NCI-H187 treated with DMSO at 0.1 percent for 48 hours (cell line): ENCODE measurements at places on chromosomes 13 and 19.

- no peak for DNase-seq
These were observed 8.8 kb downstream of the ZNF211 start for GRCh38 chr19:57641715-57642234.

DNA sequence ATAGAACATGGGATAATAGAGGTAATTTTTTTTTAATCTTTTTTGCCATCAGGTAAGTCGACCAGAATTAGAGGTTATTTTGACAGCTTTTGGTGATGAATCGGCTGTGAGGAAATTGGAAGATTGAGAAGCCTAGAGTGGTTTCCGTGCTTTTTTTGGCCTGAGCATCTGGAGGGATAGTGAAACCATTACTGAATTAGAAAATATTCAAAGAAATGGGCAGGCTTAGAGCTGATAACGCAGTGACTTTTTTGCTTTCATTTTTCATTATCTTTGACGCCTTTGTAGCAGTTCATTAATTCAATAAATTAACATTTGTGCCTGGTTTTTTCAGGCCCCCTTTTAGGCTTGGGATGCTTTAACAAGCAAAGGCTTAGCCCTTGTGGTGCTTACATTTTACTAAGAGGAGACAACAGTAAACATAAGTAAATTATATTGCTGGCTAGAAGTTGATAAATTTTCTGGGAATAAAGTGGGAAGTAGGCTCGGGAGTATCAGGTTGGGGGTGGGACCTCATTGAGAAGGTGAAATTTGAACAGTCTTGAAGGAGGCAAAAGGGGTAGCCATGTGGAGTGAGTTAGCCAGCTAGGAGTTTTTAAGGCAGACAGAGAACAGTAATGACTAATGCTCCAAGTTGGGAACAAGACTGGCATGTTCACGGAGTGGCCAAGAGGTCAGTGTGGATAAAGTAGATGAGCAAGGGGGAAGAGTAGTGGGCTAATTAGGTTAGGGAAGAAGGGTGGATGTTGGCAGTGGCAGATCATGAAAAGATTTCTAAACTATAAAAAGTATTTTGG, 36.5 kb downstream of the GTF2F2 start:
- no peak for DNase-seq

DNA sequence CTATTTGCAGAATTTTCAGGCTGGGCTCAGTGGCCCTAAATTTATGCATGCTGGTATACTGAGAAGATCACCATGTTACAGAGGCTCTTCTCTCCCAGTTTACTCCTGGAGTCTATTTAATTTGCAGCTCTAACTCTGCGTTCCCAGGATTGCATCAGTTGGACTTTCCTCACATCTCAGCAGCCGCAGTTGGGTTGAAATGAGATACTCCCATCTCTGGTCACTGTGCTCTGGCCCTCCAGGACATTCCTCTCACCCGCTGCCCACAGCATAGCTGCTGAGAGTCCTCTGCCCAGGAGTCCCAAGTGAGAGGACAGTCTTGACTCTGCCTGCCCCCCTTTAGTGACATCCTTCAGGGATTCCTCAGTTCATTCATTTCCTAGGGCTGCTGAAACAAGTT, 150.9 kb downstream of the LACC1 start:
- DNase-seq = no peak

GRCh38 chr19:36152352-36153091, at the start of gene COX7A1:
Gene COX7A1, minus strand, starts transcription at chr19:36152447. Its CDS starts 40 bp downstream, at chr19:36152407.
- no peak for DNase-seq

GRCh38 chr13:106589716-106590115, 21.8 kb upstream of the ARGLU1 start:
- no peak for DNase-seq

- DNase-seq = no peak
These were observed 67.0 kb upstream of the SIAH3 start for GRCh38 chr13:45918597-45918996.

DNA sequence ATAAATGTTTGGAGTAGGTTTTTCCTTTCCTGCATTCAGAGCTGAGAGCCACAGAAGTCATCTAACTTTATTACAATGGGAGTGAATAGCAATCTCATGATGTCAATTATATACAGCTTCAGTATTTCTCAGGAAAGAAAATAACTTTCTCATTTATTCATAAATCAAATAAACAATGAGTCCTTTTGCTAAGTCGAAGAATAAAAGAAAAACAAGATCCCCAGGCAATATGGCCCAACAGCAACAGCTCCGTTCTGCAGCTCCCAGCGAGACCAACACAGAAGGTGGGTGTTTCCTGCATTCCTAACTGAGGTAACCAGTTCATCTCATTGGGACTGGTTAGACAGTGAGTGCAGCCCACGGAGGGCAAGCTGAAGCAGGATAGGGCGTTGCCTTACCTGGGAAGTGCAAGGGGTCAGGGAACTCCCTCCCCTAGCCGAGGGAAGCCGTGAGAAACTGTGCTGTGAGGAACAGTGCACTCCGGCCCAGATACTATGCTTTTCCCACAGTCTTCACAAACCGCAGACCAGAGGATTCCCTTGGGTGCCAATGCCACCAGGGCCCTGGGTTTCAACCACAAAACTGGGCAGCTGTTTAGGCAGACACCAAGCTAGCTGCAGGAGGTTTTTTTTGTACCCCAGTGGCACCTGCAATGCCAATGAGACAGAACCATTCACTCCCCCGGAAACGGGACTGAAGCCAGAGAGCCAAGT, 128.2 kb downstream of the SLITRK1 start:
- no peak for DNase-seq

GRCh38 chr19:58400316-58400915, 5.0 kb downstream of the RNF225 start:
- DNase-seq = no peak

DNA sequence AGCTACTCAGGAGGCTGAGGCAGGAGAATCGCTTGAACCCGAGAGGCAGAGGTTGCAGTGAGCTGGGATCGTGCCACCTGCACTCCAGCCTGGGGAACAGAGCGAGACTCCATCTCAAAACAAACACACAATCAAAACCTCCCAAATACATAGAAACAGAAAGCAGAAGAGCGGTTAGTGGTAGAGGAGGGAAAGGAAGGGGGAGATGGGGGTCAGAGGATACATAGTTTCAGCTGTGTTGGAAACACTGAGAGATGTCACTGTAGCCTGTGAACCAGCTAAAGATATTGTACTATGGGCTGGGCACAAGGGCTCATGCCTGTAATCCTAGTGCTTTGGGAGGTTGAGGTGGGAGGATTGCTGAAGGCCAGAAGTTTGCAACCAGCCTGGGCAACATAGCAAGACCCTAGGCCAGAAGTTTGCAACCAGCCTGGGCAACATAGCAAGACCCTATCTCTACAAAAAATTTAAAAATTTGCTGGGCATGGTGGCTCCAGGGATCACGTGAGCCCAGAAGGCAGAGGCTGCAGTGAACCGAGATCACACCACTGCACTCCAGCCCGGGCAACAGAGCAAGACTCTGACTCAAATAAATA, 49.9 kb downstream of the GNG7 start:
- DNase-seq = no peak

DNA sequence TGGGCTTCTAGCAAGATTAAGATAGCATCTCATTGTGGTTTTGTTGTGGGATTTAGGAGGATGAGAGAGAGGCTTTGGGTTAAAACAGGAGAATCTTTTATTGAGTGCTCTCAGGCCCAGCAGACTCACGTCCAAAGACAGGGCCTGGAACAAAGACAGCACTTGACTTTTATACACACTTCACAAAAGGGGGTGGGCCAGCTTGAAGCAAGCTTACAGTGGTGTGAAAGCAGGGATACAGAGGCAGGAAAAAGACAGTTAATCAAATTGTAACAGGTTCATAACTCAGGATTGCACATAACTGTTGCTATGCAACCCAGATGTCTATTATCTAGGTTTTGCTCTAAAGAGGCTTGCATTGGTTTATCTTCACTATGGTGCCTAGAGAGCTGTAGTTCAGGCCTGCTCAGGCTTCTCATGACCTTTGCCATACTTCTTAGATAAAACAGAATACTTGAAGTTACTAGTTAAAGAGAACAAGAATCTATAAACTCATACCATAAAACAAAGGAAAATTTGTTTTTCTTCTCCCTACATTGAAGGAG, 42.2 kb upstream of the CEACAM21 start:
- DNase-seq = no peak

- no peak for DNase-seq
These were observed 4.7 kb downstream of the VRK3 start for GRCh38 chr19:50020481-50020880.

GRCh38 chr19:18366021-18366435, 19.9 kb upstream of the GDF15 start:
- DNase-seq = no peak

GRCh38 chr19:49415102-49415809, 8.0 kb downstream of the PTH2 start:
- no peak for DNase-seq

DNA sequence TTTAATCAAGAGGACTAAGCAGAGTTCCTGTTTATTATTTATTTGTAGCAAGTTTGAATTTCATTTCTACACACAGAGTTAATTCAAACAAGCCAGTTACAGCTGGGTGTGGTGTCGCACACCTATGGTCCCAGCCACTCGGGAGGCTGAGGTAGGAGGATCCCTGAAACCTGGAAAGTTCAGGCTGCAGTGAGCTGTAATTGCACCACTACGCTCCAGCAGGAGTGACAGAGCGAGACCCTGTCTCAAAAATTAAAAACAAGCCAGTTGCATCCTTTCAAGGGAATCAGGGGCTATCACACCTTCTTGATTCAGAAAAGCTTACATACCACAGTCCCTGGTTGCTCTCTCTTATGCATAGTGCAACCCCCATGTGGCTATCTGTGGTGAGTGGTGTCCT, 19.8 kb downstream of the ZNF586 start:
- DNase-seq = no peak

DNA sequence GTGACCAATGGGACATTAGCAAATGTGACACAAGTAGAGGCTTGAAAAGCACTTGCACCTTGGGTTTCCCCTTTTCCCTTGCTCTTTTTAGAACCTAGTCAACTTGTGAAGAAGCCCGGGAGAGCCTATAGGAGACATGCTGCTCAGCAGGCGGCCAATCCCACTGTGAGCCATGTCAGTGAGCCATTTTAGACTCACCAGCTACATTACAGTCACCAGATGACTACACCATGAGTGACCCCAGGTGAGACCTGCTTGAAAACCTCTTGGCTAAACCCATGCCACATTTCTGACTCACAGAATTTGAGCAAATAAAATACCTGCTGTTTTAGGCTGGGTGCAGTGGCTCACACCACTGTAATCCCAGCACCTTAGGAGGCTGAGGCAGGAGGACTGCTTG, 317.5 kb downstream of the KLF12 start:
- DNase-seq = no peak
